ENCODE measurements at places on chromosomes 3 and 15.

GRCh38 chr3:81352867-81353266 lies 408.6 kb downstream of the GBE1 start:
- DNase-seq, result no peak

DNA sequence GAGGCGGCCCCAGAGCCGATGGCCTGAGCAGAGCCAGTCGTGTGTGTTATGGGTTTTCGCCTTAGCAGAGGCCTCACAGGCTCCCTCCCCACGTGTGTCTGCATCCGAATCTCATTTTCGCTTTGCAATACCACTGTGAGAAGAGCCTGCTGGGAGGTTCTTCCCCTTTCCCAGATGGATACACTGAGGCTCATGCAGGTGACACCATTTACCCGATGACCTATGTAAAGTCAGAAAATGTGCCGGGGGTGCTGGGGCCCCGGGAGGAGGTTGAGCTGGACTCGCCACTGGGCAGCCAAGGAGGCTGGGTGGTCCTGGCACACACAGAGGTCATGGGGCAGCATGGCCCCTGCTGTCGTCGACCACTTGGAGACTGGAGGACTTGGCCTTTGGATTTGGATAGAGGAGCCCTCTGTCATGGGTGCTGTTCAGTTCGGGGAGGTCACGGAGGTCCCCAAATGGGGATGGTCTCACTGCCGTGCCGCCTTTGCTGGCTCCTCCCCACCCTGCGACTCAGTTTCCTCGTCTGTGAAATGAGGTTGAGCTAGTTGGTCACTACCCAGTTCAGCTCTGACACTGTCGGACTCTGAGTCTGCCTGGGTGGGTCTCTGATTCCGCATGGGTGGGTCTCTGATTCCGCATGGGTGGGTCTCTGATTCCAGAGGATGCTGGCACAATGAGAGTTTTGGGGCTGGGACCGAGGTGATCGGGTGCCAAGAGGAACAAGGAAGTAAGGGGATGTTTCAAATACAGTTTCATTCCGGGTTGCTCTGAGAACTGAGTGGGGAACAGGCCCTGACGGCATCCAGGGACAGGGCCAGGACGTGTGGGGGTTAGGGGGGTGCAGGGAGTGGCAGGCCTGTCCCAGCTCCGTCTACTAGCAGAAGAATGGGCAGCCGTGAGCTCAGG lies 23.2 kb upstream of the MUC4 start:
- no peak for DNase-seq

DNA sequence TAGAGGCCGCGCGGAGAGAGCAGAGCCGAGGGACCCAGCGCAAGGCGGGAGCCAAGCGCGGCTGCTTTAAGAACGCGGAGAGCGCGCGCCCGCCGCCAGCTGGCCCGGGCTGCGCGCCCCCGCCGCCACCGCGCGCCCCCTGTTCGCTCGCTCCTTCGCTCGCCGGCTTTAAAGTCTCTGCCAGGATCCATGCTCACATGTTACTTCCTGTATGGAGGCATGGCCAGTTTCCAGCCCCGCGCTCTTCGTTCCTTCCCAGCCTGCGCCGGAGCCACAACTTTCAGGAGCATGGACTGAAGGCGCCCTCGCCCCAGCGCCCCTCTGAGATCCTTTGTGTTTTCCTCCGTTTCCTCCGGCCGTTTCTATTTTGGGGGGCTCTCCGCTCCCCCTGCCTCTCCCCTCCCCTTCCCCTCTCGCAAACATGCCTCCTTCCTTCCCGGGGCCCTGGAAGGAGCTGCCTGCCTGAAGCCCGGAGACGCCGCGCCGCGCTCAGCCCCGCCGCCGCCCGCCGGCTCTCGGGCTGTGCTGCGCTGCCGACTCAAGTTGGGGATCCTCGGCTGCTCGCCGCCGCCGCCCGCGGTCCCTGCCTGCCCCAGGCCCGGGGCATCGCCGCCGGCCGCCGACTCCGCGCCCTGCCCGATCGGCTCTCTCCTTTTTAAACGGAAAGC lies at the start of gene PTPRG:
TSS of gene PTPRG (plus strand) at position 198 of the 668 bp plus-strand sequence. CDS start 717 bp downstream, outside the sequence.
- DNase-seq, result peak; percentile 86

GRCh38 chr15:63915873-63916771 lies 82.4 kb upstream of the HERC1 start:
- DNase-seq, result no peak

DNA sequence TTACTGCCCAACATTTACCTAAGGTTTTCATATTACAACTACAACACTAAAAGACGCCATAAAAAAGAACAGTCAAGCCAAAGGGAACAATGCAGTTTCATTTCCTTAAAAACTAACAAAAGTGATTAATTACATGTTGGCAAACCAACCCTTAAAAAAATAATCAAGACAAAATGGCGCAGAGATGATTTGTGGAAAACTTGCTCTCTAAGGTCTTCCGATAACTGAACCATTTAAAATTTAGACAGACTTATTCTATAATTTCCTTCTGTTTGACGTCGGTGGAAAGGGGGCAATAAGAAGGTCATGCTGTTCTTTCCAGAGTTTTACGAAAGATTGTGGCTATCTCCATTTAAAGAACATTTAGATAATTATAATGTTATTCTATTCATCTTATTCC lies 87.6 kb downstream of the RYK start:
- DNase-seq, result no peak

DNA sequence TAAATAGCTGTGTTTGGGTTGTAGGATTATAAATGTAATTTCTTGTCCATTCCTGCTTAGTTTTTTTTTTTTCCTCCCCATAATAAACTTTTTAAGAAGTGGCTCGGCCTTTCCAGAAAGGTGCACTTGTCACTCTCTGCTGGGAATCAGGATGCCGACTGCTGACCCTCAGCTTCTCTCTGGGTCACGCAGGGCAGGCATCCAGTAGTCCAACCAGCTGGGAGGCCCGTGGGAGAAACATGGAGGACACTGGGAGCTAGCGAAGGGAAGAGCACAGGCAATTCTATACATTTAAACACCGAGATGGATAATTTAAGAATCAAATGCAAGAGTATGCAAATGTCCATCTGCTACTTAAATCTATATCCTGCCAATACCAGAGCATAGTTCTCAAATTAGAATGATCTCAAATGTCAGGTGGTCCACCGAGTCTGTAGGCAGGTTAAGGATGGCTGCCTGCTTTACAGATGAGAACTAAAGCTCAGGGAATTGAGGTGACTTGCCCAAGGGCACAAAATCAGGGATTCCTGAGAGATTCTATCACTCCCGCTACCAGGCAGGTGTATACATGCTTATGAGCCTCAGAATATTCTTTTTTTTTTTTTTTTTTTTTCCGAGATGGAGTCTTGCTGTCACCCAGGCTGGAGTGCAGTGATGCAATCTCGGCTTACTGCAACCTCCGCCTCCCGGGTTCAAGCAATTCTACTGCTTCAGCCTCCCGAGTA lies 64.5 kb downstream of the DAPK2 start:
- DNase-seq, result no peak

DNA sequence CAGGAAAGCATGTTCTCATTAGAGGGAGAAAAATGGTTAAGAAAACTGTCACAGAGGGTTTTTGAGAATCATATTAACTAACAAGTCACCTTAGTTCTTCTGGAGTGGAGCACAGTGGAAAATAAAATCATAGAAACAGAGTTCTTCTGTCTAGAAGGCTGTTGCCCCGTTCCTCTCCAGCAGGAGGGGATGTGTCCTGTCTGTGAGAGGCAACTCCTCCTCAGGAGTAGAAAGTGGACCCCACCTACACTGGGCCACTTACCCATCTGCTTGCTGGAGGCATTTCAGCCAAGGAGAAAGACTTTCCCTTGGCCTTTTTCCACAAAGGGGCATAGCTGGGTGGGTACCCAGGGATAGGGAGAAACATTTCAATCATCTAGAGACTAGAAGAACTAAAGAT lies 106.6 kb downstream of the SSR3 start:
- DNase-seq, result peak; percentile 1

GRCh38 chr3:193680220-193680619 lies 87.2 kb downstream of the OPA1 start:
- DNase-seq, result no peak

DNA sequence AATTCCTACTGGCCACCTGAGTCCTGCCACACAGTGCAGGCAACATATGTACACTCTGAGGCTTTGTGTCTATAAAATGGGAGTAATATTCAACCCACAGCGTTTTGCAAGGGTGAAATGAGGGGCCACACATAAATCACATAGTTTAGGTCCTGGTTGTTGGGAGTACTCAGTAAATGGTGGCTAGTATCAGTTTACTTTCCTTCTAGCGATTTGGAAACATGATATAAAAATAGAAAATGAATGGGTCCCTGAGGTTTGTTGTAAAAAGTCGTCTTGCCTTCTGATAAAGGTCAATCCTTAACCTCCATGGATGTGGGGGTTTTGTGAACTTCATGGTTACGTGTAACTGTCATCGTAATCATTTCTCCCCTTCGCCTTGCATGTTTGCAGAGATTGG lies 472.4 kb downstream of the EPHB1 start:
- no peak for DNase-seq

DNA sequence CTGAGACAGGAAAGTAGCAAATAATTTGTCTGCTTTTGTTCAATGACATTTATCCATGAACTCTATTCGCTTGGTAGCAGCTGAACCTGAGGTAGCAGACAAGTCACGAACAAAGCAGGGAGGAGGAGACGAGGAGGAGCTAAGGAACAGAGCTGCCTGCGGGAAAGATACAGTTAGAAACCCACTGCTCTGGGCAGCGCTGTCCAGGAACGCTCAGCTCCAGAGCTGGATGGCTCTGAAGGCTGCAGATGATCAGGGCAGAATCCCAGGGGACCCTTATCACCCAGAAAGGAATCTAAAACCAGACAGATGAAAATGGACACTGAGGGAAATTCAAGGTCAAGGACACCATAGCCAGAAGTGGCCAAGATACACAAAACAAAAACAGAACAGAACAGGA lies 257.8 kb downstream of the CD47 start:
- no peak for DNase-seq

DNA sequence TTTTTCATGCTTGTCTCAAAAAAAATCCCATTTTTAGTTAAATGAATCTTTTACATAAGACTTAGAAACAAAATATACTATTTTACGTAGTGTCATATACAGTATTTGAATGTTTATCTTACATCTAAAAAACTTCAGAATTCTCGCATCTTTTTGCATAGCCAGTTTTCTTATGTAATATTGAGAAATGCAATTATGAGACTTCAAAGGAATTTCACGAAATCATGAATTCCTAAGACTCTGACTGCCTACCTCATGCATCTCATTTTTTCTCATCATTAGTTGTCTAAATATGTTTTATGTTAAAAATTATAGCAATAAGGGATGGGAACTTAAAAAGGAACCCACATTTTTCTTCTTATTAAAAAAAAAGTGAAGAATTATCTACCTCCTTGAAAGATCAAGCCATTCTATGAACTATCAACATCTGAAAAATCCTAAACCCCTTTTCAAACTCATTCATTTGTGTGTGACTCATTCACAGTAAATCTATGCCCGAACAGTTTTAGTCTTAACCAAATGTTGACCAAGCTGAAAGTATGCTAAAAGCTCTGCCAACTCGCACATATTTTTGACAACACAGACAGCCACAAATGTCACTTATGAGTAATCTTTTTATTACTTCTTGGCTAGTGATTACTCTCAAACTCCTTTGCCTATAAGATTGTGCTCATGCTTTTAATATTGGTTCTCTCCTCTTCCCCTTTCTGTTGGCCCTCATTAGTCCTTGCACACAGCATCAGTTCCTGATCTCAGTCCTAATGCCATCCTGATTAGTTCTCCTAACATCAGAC lies 115.9 kb downstream of the DCLK3 start:
- peak; percentile 76 for DNase-seq

DNA sequence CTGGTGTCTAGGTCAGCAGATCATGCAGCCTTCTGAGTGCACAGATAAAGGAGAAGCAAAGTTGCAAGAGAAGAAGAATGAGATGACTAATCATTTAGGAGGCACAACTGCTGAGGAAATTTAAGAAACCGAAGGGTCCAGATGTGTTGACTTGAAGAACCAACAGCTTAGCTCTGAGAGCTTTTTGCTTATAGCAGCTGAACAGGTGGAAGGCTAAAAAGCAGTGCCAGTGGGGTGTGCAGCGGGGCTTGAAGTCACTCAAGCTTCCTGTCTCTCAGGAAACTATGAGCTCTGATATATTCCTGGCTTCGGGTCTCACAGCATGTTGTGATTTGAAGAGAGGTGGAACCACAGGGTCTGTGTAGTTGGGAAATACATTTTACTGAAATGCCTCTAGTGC lies 305.7 kb downstream of the RYR3 start:
- DNase-seq, result no peak

GRCh38 chr3:175911937-175912336 lies 1052.8 kb downstream of the NAALADL2 start:
- DNase-seq, result no peak

GRCh38 chr3:11130385-11130784 lies 23.9 kb upstream of the HRH1 start:
- DNase-seq, result no peak

- no peak for DNase-seq
Observed at GRCh38 chr3:194080436-194080835, 55.5 kb upstream of the HES1 start.

- no peak for DNase-seq
Observed at GRCh38 chr3:13149330-13150108, 76.3 kb upstream of the IQSEC1 start.

DNA sequence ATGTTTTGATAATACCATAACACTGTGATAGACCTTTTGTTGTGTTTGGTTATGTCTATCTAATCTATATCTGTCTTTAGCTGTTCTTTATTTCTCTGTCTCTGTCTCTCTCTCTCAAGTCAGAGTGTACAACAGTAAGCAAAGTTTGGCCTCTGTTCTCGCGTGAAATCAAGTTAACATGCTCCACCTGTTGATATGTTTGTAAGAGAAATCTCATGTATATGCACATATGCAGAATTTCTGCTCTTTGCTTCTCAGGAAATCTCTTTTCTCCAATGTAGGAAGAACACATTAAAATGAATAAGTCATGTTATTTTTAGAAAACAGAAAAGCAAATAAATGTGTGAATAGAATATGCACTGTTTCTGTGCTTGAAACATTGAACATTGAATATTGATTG lies 425.5 kb upstream of the SEMA6D start:
- no peak for DNase-seq

DNA sequence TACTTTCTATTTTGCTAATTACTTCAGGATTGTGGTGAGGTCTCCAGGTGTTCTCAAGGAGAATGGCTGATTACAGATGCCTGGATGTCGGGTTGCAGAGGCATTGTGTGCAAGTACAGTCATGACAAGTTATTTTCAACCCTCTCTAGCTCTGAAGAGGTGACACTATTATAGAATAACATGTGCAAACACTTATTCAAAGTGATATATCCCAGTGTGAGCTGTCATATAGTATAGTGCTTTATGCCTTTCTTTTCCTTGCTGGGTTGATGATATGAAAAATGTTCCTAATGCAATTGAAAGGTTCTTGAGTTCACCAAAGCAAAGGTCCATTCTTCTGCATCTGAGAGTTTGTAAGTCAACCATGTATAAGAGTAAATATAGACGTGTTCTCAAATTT lies 167.2 kb downstream of the SPATA16 start:
- no peak for DNase-seq
